SW480 (cell line): ENCODE measurements at places on chromosomes 7 and 10.
A peak's percentile ranks its signal among the peaks of the same experiment; 100 is the strongest.

- no peak for DNase-seq
Observed at GRCh38 chr7:48411619-48412018, 240.4 kb downstream of the ABCA13 start.

- DNase-seq, result no peak
Observed at GRCh38 chr7:29972315-29972669, 17.3 kb downstream of the SCRN1 start.

DNA sequence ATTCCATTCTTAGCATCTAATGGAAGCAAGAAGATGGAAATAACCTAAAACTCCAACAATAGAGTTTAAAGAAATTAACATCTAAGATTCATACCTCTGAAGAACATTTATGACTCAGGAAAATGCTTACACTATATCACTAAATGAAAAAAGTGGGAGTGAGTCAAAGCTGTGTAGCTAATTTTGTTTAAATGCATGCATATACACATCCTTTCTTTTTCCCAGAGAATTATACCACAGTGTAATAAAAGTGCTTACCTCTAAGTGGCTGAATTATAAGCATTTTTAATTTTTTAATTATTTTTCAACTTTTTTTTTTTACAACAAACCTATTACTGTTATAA, 44.3 kb downstream of the CCDC71L start:
- no peak for DNase-seq

DNA sequence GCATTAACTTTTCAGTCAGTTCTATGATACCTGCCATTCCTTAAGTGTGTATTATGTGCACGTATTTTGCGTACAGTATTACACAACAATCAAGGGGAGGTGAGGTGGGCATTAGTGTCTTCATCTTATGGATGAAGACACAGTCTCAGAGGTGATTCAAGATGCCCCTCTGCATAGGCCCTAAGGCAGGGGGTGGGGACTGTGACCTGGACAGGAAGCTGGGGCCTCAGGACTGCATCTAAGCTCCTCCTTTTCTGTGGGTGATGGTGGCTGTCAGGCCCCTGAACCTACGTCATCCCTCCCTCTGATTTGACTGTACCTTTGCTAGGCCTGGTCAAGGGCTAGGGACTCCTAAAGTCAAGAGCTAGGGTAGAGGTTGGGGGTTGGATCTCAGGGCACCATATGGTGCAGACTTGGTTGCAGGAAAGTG, 38.9 kb downstream of the HK1 start:
- peak; percentile 18 for DNase-seq

DNA sequence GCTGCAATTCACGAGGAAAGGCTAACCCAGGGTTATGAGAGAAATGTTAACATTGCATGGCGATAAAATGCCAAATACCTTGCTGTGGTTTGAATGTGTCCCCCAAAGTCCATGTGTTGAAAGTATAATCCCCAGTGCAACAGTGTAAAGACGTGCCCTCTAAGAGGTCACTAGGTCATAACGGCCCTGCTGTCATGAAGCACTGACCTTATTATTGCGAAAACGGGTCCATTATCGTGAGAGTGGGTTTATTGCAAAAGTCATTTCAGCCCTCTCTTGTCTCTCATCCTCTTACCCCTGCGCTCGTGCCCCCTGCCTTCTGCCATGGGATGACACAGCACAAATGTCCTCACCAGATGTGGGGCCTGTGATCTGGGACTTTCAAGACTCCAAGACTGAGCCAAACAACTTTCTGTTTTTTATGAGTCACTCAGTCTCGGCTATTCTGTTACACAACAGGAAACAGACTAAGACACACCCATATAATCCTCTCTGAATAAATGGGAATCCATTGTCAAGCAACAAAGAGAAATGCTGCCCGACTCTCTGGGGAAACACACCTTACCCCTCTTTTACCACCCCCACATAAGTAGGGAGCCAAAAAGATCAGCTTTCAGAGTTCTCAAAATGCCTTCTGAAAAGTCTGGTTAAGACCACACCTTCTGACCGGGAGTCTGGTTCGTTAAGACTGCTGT, 73.1 kb upstream of the UCN3 start:
- peak; percentile 57 for DNase-seq

DNA sequence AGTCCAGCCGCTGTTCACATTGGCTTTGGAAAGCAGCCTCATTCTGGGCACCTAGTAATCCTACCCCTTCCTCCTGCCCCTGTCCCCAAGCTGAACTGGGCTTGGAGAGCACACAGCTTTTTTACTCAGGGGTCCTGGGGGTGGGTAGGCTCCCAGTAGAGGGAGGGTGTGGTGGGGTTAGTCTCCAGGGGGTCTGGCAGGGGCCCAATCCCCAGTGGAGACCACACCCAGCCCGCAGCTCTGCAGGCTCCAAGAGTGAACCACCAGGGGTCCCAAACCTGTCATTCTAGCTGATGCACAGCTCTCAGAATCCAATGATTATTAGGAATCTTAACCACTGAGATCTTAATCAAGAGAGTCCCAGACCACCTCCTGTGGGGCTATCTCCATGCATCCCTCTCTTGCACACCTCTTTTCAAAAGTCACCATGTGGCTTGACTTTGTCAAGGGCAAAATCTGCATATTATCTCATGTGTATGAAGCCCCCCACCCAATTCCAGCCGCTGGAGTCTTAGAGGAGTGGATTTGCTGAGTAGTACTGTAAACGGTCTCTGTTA, 2.7 kb downstream of the HOXA11 start:
- no peak for DNase-seq

- no peak for DNase-seq
Observed at GRCh38 chr10:14554091-14554490, 220.6 kb downstream of the FAM107B start.

- no peak for DNase-seq
Observed at GRCh38 chr7:55170335-55171069, 151.7 kb downstream of the EGFR start.

GRCh38 chr7:130473289-130473688, 18.6 kb upstream of the MEST start:
- DNase-seq, result no peak

DNA sequence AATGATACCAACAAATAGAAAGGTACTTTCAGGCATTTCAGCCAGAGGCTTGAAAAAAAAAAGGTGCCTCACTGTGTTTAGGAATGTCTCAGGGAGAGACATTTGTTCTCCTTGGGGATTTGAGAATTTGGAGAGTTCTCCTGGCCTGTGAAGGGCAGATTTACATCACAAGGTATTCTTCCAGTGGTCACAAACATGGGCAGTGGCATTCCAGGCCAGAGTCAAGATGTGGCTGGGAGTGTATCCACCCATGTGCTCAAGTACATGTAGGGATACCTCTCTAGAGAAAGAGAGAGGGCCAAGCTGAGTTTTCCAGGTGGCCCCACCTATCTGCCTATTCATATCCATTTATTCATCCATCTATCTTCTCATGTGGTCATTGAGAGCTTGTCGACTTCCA, 253.8 kb downstream of the LRMDA start:
- no peak for DNase-seq

DNA sequence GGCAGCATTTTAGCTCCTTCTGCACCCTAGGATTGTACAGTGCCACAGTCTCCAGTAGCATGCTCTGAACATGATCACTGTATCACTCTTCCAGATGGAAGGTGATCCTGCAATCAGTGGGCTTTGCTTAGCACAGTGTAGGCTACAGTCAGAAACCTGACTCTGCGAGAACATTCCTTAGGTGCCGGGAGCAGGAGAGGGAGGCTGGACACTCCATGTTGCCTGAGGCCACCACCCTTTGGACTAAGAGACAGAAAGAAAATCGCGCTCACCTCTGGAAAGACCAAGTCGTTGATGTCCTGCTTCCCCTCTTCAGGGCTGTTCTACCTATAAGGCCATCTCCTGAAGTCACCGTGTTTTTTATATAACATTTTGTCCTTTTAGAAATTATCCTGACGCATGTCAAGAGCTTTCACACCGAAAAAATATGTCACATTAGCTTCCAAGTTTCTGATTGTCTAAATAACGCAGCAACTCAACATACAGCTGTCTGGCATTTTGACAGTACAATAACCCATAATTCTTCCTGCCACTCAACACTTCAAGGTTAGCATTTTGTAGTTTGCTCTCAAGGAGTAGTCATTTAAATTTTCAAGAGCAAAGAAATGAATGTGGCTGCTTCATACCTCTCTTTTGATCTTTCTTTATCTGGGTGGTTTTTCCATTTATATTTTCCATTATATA, 563.1 kb downstream of the LRMDA start:
- no peak for DNase-seq

DNA sequence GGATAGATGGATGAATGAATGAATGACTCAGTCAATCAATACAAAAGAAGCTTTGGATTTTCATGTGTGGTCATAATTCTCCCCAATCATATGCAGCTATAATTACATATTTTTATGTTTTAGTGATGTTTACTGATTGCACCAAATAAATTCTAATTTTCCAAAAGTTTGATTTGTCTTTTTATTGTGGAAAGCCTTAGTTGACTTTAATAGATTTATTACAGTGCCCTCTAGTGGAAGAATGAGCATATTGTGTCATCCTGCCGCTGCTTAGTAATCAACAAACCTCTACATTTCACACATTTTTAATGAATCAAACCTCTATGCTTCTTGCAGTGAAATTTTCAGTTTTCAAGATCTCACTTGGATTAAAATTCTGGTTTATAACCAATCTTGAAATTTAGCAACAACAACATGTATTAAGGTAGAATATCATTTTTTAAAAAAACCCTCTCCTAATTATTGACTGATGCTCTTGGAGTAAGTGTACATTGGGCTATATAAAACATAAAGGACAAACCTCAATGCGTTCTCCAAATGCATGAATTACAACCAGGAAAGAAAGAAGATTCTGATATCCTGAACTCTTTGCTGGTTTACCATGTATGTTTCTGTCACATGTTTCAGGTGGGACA, 55.6 kb upstream of the PNLIP start:
- peak; percentile 17 for DNase-seq

GRCh38 chr10:59456199-59456598, 93.8 kb upstream of the FAM13C start:
- DNase-seq, result no peak

GRCh38 chr10:71285180-71285545, 33.9 kb upstream of the SLC29A3 start:
- DNase-seq, result peak; percentile 28

GRCh38 chr10:78408671-78409472, 375.2 kb downstream of the RPS24 start:
- DNase-seq, result no peak

DNA sequence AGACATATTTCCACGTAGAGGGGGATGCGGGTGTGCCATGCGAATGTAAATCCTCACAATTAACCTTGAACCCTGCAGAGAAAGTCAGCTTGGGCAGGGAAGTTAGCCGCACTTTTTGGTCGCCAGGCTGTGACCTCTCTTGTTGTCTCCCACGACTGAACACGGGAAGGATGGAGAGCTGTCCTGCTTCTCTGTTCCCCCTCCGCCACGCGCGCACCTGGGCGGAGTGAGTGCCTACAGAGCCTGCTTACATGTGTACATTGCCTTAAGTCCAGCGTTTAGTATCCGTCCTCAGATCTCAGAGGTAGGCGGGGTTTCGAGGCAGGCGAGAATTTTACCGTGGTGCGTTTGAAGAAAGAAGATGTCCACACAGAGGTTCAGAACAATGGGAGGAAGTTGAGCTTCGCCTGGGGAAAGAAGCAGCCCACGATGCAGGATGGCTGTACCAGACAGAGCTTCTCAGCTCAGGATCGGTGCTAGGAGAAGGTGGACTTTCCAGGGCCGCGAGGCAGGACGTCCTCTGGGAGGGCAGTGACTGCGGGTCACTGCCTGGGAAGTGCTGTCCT, 482 bp upstream of the ERCC6 start:
- peak; percentile 50 for DNase-seq

- no peak for DNase-seq
Observed at GRCh38 chr7:14123923-14124322, 134.5 kb upstream of the ETV1 start.

DNA sequence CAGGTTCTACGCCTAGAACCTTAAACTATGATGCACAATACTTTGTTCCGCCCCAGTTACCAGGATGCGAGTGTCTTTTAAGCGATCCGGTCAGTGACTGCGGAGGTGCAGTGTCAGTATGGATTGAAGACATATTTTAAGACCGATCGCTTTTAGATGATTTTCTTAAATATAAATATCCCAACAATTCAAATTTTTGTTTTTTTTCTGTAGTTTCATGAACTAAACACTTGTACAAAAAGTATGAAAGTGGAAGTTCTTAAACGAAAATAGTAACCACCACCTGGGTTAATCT, 835 bp downstream of the COMMD3 start:
- no peak for DNase-seq

DNA sequence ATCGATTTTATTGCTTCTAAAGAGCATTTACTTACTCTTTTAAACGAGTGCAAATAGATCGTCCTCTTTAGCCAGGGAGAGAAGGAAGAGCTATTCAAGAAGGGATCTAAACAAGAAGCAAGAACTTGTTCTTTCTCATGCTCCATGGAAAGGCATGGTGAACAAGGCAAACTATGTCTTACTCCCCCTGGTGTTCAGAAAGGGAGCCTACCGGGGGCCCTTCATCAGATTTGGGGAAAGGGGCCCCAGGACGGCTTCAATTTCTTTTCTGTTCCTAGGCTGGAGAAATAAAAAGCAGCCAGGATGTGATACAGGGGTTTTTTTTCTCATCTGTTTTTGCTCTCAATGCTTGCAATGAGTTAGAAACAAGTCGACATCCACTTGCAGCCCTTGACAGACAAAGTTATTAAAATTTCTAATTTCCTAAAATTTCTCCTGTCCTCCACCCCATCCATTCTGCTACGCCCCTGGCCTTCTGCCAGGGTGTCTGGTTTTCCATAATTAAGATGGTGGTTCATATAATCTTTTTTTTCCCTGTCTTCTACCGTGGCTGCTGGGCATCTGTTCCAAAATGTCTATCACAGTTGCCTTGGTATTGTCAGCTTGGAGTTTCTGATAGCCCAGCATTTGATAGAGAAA, 214.4 kb downstream of the CREB5 start:
- DNase-seq, result peak; percentile 71

- peak; percentile 93 for DNase-seq
Observed at GRCh38 chr10:84135836-84136235, 3.5 kb upstream of the GHITM start.

DNA sequence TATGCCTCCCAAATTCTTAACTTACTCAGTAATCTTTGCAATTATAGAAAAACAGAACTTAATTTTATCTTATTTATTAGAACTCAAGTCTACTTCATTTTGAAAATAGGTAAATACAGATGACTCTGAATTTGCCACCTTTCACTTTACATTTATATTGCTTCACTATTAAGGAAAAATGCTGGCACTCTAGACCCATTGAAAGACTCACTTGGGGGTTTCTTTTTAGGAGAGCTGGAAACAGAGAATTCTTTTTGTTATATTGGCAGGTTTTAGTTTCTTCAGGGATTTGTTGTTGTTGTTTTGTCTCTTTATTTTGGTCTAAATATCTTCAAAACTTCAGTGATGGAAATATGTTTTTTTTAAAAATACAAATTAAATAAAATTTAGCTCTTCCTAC, 111.1 kb downstream of the RUNDC3B start:
- no peak for DNase-seq

DNA sequence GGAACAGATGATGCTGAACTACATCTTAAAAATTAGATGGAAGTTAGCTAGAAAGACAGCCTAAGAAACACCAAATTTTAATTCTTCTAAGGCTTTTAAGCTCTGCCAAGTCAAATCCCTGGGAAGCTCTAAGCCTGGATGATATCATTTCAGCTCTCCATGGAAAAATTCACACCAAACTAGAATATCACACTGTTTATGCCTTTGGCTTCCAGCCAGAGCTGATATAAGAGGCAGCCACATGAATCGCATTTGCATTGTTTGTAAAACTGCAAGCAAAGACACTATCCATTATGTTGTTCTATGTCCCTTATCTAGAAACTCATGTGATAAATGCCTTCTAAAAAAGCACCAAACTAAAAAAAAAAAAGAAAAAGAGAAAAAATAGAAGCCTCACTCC, 430.4 kb downstream of the GRID1 start:
- DNase-seq, result no peak
